ENCODE measurements at places on chromosomes 4 and X.

- no peak for DNase-seq
Observed at GRCh38 chr4:183366206-183366835, 44.1 kb upstream of the CLDN24 start.

- DNase-seq, result no peak
Observed at GRCh38 chr4:17722356-17722700, 59.1 kb downstream of the FAM184B start.

DNA sequence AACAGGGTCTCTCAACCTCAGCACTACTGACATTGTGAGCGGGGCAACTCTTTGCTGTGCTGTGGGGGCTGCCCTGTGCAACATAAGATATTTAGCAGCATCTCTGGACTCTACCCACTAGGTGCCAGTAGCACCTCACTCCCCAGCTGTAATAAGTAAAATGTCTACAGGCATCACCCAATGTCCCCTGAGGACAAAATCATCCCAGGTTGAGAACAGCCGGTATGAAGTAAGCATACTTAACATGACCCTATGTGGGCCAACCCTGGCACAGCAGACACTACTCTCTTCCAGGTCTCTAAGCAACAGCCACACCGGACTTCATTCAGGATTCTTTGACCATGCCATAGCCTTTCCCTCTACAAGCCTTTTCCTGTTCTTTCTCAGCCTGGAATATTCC is 10.5 kb upstream of the MGST2 start:
- DNase-seq, result no peak

DNA sequence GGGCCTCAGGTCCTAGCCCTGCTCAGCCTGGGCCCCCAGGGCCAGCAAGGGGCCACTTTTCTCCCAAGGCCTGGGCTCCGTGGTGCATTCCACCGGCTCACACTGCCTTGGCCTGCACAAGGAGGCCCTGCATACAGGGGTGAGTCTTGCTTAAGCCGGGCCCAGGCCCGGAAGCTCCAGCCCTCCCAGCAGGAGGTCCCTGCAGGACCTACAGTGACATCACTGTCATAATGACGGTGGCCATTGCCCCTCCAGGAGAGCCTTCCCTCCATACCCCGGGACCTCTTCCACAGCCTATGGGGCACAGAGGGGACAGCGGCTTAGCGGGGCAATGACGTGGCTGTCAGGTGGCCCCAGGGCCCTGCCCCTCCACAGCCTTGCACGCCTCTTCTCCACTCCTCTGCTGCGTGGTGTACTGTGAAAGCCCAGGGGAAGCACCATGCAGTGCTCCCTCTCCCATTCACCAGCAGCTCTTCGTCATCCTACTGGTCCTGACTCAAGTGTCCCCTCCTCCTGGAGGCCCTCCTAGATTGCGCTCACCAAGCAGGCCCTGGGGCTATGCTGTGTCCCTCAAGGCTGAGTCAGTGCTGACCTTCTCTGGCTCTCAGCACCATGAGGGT is 32.3 kb upstream of the AFAP1 start:
- no peak for DNase-seq

DNA sequence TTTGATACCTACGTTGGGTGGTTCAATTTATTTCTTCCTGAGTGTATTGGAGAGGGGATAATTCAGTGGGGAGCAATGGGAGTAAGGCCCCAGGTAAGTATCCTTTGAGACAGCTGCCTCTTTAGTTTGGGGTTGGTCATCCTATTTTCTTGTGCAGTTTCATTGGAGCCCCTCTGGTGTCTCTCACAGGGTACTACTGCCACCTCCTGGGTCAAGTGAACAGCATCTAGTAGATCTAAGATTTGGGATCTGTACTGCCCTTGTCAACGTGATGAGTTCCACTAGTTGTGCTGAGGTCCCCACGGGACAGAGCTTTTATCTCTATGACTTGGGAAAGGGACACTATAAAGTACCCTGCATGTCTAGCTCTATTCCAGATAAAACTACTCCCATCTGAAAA is 80.6 kb downstream of the PBDC1 start:
- DNase-seq, result peak; percentile 0

DNA sequence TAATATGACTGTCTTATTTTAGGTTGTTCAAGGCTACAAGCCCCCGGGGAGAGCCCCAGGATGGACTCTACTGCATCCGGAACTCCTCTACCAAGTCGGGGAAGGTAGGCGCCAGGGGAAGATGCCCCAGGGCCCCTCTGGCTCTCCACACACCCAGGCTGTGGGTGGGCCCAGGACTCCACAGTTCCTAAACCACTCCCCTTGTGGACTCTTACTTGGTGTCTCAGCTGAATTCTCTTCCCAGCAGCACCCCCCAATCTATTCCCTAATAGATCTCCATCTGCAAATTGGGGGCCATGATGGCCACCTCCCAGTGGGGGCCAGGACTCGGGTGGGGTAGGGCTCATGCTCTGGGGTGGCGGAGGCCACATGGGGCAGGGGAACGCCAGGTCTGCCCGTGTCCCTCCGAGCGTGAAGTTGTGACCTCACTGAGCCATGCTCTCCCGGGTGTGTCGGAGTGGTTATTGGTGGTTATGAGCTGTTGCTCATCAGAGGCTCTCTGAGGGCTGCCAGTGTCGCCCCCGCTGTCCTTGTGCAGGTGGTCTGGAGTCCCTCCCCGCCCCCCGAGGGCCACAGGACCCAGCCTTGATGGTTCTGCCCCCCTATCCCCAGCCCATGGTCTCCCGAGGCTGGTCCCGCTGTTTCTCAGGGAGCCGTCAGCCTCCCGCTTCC is 11.2 kb upstream of the ADD1 start:
- DNase-seq, result no peak

GRCh38 chr4:14023036-14023435 is 395.5 kb upstream of the BOD1L1 start:
- DNase-seq, result no peak

GRCh38 chrX:96182366-96182765 is 502.3 kb upstream of the DIAPH2 start:
- DNase-seq, result no peak

- DNase-seq, result no peak
Observed at GRCh38 chr4:32462944-32463343, 1742.8 kb downstream of the PCDH7 start.

- no peak for DNase-seq
Observed at GRCh38 chr4:18020145-18020670, 1.3 kb downstream of the LCORL start.

DNA sequence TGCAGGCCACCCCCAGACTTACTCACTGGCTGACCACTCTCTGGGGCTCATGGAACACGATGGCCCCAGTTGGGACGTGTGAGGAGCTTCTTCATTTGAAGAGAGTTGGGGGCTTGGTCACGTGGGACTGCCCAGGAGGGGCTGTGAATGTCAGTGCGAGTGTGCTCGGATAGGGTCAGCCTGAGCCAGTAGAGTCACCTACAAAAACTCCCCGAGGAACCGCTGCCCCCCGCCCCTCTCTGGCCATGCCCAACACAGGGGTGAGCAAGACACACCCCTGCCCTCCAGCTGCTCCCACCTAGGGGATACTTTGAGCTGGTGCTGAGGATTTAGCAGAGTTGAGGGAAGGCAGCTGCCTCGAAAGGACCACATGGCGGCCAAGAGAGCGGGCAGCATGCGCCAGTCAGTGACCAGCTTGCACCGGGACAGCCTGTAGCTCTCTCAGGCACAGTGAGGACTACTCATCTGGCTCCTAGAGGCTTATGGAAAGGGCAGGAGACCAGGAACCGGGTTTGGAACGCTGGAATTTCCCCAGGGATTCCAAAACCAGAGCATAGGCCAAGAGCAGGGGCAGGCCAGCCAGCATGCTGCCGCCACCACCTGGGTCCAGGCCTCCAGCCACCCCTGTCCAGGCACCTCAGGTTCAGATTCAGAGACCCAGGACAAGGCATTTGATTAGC is 8.4 kb downstream of the PNMA6E start:
- DNase-seq, result no peak

DNA sequence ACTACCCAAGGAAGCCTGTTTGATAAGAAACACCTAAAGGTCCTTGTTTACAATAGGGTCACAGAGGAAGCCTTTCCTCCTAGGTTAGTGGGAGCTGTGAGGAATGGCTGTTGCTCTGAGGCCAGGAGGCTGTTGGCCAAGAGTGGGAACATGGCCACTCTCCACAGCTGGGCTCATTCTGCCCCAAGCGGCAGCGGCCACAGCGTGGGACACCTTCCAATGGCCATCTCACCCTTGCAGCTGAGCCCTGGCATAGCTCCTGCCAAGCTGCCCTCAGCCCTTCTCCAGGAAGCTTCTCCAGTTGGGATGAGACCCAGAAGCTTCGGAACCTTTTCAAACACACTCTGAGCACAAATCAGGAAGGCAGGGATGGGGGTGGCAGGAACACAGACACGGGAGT is 111.8 kb upstream of the MAP3K15 start:
- DNase-seq, result no peak

DNA sequence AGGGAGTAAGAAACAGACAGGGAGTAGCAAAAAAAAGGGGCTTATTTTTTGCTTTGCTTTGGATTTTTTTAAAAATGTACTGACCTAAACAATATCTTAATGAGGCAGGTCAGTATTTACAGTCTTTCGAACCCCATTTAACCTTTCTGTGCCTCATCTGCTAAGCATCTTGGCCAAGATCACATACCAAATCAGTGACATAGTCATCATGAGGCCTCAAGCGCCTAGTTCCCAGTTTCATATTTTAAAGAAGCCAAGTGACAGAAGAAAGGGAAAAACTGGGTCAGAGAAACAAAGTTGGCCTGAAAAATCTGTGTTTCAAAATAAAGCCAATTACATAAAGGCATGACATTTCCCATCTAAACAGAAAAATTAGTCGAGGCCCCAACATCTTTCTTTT is 94.6 kb upstream of the WDR44 start:
- DNase-seq, result no peak

DNA sequence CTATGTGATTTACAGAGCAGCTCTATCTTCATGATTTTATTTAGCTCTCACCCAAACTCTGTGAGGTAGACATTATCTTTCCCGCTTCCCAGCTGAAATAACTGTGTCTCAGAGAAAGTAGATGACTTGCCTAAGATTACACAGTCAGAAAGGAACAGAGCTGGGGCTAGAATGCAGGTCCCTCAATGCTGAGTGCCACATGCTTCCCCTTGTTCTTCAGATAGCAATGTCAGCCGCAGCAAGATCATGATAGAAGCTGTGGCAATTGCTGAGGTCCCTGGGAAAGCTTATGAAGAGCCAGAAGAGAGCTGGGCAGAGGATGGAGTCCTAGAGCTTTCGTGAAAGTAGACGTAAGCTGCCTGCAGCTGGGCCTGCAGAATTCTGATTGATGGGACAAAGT is 11.1 kb upstream of the GABRE start:
- no peak for DNase-seq

DNA sequence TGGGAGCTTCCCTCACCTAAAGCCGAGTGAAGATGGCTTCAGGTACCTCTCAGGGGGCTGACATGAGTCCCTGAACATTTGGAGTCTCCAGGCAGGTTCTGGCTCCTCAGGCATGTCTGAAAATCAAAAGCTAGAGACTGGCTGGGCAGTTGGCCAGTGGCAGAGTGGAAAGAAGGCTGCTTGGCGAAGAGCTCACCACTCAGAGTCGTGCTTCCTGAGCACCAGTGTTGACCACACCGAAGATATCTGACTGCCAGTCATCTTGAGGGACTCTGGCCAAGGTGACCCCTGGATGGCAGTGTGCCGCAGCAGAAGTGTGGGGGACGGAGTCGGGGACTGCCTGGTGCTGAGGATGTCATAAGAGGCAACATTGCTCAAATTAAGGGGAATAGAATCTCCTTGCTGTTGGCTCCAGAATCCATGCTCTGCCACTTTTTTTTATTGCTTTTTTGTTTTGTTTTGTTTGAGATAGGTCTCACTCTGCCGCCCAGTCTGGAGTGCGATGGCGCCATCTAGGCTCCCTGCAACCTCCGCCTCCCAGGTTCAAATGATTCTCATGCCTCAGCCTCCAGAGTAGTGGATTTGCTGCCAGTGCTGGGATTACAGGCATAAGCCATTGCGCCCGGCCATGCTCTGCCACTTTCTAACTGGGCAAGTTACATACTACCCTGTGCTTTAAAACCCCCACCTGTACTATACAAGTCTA is 172.5 kb upstream of the GATB start:
- no peak for DNase-seq

DNA sequence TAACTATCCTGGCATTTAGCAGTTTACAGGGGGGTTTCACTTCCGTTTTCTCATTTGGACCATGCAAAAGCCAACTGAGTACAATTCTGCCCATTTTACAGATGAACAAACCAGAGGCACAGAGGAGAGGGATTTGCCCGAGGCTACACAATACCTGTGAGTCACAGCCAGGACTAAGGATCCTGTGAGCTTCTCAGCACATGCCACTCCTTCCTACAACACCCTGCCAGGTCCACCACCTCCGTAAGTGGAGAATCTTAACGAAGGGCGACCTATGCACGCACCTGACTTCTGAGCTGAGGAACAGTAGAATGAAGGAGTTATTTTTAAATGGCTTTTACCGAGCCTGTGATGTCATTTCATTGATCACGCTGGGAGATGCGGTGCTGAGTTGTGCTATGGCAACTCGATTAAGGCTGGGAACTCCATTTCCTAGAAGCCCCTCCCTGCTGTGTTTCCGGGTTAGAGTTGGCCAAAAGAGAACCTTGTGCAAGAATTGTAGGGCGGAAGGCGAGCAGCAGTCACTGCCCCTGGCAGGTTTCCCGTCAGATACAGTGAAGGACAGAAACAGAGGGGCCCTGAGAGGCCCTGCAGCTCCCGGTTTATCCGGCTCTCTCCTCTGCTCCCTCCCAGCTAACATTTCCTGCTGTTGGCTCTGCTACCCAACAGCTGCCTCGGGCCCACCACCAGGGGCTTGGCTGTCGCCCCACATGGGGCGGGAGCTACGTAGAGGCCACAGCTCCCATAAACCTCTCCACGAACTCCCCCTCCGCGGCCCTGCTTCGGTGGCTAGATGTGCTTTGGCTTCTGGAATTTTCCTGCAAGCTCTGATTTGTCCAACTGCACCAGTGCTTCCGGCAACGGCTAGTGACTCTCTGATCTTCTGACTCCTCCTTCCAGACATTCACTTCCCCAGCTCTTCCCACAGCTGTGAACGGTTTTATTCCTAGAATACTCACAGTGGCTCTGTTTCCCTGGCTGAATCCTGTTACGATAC is 75.1 kb upstream of the USP9X start:
- DNase-seq, result peak; percentile 9

DNA sequence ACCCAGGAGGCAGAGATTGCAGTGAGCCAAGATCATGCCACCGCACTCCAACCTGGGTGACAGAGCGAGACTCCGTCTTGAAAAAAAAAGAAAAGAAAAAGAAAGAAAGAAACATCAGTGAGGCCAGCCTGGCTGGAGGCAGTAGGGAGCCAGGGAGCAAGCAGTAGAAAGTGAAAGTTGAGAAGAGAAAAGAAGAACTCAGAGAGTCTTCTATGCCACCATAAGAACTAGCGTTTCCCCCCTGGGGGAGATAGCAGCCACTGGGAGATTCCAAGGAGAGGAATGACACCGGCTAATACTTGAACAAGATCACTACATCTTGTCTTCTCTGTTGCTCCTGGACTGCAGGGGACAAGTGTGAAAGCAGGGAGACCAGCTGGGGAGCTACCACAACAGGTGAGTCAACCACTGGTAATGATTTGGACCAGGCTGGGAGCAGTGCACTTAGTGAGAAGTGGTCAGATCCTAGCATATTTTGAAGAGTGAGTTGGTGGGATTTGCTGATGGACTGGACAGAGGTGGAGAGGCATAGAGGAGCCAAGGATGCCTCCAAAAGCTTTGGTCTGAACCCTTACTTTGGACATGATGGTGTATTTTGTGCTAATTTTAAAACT is 33.4 kb downstream of the SLC2A9 start:
- DNase-seq, result no peak
